ENCODE measurements at places on chromosomes 3 and 15.

DNA sequence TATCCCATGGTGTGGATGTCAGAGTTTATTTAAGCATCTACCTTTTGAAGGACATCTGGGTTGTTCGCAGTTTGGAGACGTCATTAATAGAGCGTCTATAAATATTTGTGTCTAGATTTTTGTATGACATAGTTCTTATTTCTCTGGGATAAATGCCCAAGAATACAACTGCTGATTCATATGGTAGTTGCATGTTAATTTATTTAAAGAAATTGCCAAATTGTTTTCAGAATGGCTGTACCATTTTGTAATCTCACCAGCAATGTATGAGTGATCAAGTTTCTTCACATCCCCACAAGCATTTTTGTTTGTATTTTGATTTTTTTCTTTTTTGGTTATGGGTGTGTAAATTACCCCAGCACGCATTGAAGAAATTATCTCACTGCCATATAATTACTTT is 656.9 kb downstream of the NTRK3 start:
- DNase-seq = no peak

- DNase-seq = no peak
These were observed 610.2 kb downstream of the SI start for GRCh38 chr3:164468055-164468454.

GRCh38 chr3:44238889-44239288 is 2.8 kb upstream of the TOPAZ1 start:
- no peak for DNase-seq

GRCh38 chr3:23830869-23831484 is 25.2 kb downstream of the UBE2E1 start:
- DNase-seq = no peak

- peak; percentile 71 for DNase-seq
These were observed 27.4 kb upstream of the FOXB1 start for GRCh38 chr15:59976480-59977271.

DNA sequence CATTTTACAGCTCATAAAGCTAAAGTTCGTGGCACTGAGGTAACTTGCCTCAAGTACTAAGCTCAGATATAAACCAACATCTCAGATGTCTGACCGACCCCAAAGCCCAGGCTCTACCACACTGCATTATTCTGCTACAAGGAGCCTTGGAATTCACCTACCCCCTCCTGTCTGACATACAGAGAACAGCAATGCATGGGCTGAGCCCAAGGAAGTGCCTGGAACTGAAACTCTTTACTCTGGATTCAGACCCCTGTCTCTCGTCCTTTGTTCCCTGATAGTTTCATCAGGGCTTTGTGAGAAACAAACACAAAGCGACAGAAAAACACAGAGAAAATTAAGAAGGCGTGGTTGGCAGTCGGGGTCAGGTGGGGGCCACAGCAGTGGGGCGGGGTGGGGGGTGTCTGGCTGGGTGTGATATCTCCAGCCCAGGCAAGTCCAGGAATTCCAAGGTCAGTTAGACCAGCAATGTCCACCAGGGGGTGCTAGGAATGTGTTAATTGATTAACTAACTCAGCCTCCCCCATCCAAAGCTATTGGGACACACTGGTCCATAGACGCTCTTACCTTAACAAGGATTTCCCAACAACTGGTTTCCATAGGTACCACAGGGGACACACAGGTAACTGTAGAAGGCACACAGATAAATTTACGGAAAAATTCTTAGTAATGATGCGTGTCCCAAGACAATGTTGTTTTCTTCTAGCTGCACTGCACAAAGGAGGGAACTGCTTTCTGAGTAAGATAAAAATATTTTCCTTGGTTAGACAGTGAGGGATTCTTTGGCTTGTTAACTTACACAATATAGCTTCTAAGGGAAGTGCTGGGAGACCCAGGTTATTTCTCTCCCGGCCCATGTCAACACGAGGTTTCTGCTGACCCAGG is 18.8 kb upstream of the SSUH2 start:
- peak; percentile 24 for DNase-seq

- DNase-seq = no peak
These were observed 13.7 kb upstream of the PDIA5 start for GRCh38 chr3:123053107-123053506.

GRCh38 chr3:6282918-6283317 is 578.0 kb upstream of the GRM7 start:
- DNase-seq = no peak

All from CD4-positive, alpha-beta T cell treated with Interleukin-10 for 1 hour (primary cell).